Thoracic aorta (tissue), 2 donors: ENCODE measurements at places on chromosomes 1 and 21. TPM values are rescaled to one million over a fixed set of nuclear protein-coding genes. Genes with fewer than 3 reads are reported as not detected.

- DNase-seq: no peak
These were observed 62.7 kb downstream of the ADSS2 start for GRCh38 chr1:244388961-244389360.

OR2L3 gene
- total RNA-seq: not detected

DNA sequence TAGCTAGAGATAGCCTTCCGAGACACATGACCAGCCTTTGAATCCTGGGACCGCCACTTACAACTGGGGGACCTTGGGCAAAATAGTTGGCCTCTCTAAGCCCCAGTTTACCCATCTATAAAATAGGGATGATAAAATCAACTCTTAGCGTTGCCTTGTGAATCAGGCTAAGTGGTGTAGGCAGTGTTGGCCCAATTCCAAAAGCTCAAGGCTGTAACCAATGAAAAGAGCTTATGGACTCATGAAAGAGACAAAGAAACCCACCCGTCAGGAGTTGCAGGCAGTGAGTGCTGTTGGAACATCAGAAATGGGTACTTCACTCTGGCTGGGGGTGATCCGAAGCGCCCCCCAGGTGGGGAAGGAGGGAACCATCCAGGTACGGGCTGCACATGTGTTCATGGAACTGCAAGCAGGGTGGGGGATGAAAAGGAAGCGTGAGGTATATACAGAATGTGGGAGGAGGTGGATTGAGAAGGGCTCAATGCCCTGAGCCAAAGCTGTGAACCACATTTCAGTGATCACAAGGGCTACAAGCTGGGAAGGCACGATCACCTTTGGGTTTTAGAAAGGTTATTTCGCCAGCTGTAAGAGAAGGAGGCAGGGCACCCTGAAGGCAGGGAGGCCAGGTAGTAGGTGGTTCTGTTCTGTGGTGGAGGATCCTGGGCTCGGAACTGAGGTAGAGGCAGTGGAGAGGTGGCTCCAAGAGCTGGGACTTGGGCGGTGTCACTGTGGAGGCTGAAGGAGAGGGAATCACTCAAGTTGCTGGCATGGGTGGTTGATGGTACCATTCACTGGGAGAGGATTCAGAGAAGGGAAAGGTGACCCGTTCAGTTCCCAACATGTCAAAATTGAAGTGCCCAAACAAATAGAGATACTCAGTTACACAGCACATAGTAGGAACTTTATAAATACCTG, 11.4 kb upstream of the KIAA1614 start:
- DNase-seq: no peak

TENT5C gene
- total RNA-seq: 6.9 TPM

SPATA21 gene
- not detected for total RNA-seq

ACTL8 gene
- not detected for total RNA-seq

- DNase-seq: no peak
These were observed 36.8 kb downstream of the LHX8 start for GRCh38 chr1:75170981-75171380.

- no peak for DNase-seq
These were observed 14.5 kb downstream of the SLC6A17 start for GRCh38 chr1:110164725-110165350.

DNA sequence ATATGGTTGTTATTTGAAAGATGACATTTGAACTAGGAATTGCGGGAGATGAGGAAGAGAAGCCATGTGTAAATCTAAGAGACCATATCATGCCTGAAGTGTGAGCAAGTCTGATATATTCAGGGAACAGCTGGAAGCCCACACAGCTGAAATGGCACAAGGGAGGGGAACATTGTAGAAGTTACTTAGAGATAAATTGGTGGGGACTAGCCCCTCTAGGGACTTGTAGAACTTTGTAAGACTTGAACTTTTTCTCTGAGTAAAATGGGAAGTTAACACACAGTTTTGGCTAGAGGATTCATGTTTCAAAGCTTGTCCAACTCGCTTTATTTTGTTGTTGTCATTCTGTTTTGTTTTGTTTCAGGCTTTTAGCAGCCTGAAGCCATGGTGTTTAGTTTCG, 216.4 kb downstream of the FMN2 start:
- no peak for DNase-seq
